CD4-positive, alpha-beta T cell treated with Interleukin-17A for 1 hour (primary cell): ENCODE measurements at places on chromosomes 7 and 10.

DNA sequence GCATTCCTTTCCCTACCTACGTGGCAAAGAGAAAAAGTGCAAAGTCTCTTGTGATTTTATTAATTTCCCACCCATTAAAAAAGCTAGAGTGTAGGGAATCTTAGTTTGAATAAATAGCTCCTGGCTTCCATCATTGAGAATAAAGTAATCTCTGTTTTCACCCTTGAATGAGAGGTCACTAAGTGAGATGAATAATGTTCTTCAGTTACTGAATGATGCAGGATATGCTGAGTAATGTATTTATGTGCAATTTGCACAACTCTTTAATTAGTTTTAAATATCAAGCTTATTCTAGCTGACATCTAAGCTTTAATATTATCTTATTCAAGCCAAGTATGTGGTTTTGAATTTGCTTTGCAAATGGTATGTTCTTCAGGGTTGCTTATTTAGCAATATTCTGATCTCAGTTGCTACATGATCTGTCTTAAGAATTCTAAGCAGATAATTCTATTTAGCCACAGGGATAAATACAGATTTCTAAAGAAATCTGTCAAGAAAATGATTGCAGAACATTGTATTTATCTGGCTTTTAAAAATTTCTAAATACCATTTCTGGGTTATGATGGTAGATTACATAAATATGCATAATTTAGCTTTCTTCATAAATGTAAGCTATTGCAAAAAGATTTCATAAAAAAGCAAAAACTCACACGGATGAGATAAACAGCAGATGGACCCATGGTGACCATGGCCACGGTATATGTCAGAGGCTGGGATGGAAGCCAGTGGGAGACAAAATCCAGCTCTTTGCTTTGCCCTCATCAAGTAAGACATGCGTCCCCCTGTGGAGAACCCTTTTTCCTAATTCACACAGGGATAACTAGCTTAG is 141.0 kb downstream of the MACC1 start:
- no peak for DNase-seq

- DNase-seq = peak; percentile 14
Measured at GRCh38 chr10:127243490-127244272, 47.3 kb upstream of the INSYN2A start.

DNA sequence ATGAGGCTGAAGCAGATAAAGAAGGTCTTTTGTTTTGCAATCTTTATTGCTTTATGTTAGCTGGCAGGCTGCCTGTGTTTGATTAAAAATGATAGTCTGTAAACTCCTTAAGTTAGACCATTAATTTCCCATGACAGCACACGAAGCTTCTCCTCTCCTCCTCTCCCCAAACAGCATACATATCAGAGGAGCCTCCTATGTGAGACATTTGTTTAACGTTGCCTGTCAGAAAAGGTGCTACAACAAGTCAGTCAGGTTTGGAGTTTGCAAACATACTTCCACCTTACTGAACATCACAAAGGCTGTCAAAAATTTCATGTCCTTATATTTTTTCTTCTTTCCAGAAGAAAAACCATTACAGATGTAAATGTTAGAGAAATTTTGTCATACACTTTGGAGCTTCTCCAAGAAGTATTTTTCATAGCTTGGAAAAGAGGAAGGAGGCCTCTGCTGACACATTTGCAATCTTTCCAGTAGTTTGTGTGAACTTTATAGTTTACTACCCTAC is 393.1 kb downstream of the EXOC4 start:
- DNase-seq = no peak

GRCh38 chr10:117684672-117685211 is 142.2 kb downstream of the EMX2 start:
- DNase-seq = no peak

DNA sequence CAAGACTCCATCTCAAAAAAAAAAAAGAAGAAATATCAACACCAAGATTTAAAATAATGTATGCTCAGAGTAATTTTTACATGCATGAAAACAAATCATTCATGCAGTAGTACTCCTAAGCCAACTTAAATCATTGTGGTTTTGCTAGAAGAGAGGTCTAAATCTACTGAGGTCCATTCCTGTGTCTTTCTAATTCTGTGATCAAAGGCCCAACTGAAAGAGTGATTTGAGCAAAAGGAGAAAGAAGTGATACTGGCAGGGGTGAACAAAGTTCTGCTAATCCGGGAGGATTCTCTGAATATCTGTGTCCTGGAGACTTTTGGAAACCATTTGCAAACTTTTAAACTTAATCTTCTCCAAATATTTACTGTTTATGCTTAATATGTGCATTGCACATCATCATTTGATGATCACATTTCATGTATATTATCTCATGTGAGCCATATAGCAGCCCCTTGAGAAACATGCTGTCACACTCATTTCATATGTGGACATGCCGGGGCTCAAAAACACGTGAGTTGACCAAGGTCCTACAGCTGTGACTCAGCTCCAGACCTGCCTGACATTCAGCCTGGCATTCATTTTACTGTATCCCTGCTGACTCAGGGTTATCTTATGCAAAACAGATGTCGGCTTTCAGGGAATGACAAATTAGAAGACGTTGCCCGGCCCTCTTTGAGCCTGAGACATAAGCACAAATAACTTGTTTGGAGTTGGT is 76.4 kb downstream of the FAM107B start:
- no peak for DNase-seq

DNA sequence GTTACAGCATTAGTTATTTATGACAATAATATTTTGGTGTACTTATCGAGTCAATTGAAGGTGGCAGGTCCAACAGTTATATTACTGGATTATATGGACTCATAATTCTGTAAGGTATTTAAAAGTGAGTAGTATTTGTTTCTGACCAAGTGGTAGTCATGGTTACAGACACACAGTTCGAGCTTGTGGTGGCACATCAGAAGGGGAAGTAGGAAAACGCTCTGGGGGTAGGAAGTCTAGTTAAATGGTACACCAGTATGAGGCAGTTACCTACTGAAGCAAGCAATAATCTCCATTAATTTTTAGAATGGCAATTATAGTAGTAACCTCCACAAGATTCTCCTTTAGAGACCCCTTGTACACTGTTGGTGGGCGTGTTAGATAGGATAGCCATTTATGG is 541.2 kb downstream of the ETV1 start:
- DNase-seq = no peak

DNA sequence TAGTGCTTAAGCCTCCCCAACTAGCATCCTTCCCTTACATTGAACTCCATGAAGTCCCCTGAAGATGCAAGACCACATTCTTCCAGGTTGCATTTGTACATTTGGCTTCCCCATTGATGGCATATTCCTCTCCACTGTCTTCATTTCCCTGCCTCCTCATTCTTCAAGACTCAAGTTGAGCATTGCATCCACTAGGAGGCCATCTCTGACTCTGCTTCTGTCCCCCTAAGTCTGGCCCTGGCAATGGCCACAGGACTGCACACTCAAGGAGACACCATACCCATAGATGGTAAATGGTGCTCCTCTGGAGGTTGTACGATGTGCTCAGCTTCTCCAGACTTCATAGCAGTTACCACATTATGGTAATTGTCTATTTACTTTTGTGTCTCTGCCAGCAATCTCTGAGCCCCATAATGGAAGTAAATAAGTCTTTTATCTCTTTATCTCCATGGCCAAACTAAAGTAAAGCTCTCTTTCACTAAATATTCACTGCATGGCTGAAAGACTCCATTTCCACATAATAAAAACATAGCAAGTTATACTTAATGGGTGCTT is 112.6 kb downstream of the PTPRZ1 start:
- DNase-seq = no peak

- no peak for DNase-seq
Measured at GRCh38 chr7:121202125-121202524, 126.7 kb upstream of the WNT16 start.

DNA sequence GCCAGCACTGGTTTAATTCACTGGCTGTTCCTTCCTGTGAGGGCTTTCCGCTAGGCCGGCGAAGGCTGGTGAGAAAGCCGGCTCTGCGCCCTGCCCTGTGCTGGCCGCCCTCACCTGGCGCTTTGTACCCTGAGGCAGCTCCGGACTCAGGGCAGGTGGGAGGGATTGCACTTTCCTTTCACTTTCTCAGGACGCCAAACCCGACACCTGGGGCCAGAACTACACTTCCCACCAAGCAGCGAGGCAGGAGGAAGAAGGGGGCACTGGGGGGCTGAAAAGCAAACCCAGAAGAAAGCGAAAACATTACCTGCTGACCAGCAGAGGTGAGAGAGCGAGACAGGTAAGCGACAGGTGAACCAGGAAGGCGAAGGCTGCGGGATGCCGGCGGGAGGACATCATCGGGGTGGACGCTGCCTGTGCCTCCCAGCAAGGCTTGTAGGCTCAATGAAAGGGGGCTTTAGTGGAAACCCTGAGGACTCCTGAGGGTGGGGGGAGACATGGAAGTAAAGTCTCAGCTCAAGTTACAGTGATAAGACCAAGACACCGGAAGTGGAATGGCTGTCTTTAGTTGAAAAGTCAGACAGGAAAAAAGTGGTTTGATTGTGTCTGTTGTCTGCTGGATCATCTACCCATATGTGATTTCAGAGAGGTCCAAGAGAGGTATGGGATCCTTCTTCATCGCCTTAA is at the start of gene RAB19:
TSS of gene RAB19 (plus strand) at position 181 of the 687 bp plus-strand sequence. CDS start 3,589 bp downstream, outside the sequence.
- DNase-seq = peak; percentile 71

- no peak for DNase-seq
Measured at GRCh38 chr10:5533098-5533731, 8.5 kb downstream of the CALML3 start.

DNA sequence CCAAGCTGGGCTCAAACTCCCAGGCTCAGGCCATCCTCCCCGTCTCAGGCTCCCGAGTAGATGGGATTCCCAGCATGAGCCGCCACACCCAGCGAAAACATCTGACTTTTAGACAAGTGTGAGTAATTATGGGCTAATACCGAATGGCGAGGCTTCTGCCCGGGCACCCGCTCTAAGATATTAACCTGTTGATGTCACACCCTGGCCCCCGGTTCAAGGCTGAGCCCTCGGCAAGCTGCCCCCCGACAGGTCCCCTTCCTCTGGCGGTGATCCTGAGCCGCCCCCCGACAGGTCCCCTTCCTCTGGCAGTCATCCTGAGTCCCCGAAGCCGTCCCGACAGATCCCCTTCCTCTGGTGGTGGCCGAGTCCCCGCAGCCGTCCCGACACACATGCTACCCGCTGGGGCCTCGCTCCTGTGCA is 5.2 kb downstream of the PSMG3 start:
- no peak for DNase-seq

DNA sequence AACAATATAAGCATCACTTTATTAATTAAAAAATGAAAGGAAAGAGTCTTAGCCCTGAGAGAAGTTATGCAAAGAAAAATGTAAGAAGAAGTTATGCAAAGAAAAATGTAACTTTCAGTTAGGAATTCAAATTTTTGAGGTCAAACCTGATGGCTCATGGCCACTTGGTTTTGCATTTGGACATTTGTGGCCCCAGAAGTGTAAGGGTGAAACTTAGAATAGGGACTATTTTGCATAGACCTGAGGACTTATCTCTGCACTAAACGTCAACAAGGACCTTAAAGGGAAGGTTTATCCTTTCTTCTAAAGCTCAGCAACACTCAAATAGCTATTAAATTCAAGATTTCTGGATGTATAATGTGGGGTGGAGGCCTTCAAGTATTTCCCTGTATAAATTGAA is 724.5 kb upstream of the POT1 start:
- DNase-seq = no peak

DNA sequence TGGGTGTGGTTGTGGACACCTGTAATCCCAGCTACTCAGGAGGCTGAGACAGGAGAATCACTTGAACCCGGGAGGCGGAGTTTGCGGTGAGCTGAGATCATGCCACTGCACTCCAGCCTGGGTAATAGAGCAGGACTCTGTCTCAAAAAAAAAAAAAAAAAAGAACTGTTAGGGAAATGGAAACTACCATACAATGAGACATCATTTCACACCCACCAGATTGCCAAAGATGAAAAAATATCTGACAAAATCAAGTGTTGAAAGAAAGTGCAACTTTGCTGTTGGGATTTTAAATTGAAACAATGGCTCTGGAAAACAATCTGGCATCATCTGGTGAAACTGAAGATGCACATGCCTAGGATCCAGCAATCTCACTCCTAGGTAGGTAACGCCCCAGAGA is 16.1 kb upstream of the MALSU1 start:
- DNase-seq = no peak

GRCh38 chr7:155234950-155235789 is 62.5 kb upstream of the INSIG1 start:
- DNase-seq = no peak

GRCh38 chr7:95011995-95012394 is 104.6 kb downstream of the PPP1R9A start:
- DNase-seq = no peak

GRCh38 chr10:59588791-59589190 is 120.9 kb downstream of the SLC16A9 start:
- DNase-seq = no peak

DNA sequence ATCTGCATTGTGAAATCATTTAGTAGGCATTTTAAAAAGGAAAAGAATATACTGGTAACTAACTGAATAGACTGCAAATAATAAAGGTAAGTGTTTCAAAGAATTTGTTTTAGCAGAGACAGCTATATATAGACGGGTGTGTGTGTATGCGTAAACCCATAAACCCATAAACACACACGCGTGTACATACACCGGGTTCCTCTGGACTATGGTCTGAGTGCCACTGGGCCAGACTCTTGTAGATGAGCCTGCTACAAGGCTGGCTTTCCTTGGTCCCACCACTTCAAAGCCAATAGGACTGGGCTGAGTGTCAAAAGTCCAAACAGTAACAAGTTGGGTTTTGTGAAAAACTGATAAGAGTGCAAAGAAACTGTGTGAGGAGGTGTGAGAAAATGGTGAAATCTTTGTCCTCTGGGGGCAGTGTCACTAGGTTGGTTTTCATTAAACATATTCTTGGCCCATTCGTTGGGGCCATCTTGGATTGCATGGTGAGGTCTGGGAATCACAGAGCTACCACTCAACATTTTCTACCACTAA is 39.8 kb downstream of the GNA12 start:
- DNase-seq = no peak

DNA sequence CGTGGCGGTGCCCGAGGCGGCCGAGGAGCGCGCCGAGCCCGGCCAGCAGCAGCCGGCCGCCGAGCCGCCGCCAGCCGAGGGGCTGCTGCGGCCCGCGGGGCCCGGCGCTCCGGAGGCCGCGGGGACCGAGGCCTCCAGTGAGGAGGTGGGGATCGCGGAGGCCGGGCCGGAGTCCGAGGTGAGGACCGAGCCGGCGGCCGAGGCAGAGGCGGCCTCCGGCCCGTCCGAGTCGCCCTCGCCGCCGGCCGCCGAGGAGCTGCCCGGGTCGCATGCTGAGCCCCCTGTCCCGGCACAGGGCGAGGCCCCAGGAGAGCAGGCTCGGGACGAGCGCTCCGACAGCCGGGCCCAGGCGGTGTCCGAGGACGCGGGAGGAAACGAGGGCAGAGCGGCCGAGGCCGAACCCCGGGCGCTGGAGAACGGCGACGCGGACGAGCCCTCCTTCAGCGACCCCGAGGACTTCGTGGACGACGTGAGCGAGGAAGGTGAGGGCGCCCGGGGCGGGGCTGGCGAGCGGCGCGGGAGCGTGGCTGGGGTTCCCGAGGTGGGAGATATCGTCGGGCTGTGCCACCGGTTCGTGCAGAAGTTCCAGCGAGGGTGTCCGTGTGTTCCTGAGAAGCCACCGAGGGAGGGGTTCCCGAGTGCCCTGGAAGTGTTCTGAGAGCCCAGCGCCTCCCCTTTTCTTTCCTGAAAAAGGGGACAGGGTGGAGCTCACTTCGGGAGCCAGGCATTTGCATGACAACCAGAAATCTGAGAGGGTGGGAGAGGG is 495 bp downstream of the EIF3B start:
- DNase-seq = no peak
